BJ (cell line): ENCODE measurements at places on chromosomes 6 and 20.
A peak's percentile ranks its signal among the peaks of the same experiment; 100 is the strongest.

- no peak for DNase-seq
Measured at GRCh38 chr20:40333591-40333990, 355.4 kb downstream of the MAFB start.

- DNase-seq = no peak
Measured at GRCh38 chr20:697826-698225, 22.2 kb upstream of the SCRT2 start.

DNA sequence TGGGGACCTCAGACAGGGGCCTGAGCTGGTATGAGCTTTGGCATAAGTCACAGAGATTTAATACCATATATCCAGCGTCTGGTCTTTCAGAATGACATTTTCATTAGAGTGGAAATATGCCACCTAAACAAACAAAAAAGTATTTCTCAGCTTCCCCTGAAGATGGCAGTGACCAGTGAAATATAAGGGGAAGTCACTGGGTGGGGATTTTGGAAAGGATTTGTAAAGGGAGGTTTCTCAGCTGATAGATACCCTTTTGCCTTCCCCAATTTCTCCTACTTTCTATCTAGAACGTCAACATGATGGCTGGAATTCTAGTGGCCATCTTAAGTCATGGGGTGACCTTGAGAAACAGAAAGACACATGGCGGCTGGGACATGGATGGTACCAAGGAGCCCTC lies 137.7 kb upstream of the LRFN2 start:
- DNase-seq = no peak

DNA sequence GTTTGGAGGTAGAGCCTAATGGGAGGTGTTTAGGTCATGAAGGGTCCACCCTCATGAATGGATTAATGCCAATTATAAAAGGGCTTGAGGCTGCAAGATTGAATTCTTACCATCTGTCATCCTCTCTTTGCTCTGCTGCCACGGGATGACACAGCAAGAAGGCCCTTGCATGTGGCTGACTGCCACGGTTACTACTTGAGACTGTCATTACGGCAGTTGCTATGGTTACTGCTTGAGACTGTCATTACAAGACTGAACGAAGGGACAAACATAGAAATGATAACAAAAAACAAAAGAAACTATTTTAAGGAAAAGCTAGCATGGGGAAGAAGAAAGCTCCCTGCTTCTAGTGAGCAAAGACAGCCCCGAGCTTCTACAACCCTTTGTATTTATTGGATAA lies 715.0 kb downstream of the TFAP2A start:
- no peak for DNase-seq

GRCh38 chr6:15244620-15245360 lies 1.1 kb upstream of the JARID2 start:
- no peak for DNase-seq

DNA sequence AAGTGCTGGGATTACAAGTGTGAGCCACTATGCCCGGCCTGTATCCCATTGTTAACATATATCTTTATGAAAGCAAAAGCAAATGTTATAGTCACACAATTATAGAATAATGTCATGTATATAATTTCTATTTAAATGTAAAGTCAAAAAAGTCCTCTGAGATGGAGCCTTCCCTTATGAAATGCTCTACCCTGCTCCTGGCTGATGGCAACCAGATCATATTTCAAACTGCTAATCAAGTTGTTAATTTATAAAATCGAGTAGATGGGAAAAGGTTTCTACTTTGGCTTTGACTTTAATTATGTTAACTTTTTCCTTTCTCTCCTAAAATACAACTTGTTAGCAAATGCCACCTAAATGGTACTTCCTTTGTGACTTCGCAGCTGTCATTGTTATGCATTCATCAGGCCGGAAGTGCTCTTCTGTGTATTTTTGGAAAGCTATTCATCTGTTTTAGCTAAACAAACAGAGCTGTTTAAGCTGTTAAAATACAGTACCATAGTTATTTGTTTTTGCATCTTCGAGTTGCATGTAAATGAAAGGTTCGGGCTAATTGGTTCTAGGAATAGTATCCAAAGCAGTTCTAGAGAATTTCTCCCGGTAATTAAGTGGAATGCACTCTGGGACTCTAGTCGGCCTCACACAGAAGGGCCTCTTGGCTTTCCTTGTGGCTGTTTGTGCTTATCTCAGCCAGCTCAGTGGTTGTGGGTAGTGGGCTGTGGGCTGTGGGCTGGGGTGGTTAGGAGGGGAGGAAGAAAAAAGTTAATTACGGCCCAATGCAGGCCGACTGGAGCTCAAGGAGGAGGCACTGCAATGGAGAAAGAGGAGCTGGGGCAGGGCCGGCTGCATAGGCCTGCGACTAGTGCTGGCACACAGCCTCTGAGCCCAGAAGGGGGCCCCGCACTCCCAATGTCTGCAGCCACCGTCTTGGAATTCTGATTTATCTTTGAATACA lies 34.8 kb downstream of the SLC35D3 start:
- DNase-seq = no peak

- DNase-seq = no peak
Measured at GRCh38 chr6:39880594-39880993, 53.7 kb downstream of the MOCS1 start.

GRCh38 chr6:33014841-33015634 lies 5.6 kb upstream of the HLA-DOA start:
- peak; percentile 43 for DNase-seq

GRCh38 chr6:106162921-106163320 lies 76.8 kb downstream of the PRDM1 start:
- no peak for DNase-seq

DNA sequence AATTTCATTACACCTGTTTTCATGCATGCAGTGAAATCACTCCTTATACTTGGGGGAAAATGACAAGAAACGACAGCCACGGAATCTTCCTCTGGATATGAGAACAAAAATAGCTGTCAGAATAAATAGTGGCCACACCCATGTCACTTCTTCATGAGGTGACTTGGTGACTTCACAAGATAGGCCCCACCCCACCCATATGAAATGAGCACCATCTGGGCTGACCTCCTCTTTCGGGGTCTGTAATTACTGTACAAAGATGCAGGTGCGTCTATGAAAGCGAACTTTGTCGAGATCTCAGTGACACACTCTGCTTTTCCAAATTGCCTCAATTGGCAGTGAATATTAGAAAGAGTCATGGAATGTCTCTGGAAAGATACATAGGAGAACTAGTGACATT lies 184.2 kb upstream of the CCN2 start:
- no peak for DNase-seq
